BE2C (cell line): ENCODE measurements at places on chromosomes 16 and 17.

GRCh38 chr16:48592839-48593429 lies 17.0 kb downstream of the N4BP1 start:
- DNase-seq = no peak

GRCh38 chr17:32536736-32537643 lies 50.2 kb downstream of the CDK5R1 start:
- no peak for DNase-seq

DNA sequence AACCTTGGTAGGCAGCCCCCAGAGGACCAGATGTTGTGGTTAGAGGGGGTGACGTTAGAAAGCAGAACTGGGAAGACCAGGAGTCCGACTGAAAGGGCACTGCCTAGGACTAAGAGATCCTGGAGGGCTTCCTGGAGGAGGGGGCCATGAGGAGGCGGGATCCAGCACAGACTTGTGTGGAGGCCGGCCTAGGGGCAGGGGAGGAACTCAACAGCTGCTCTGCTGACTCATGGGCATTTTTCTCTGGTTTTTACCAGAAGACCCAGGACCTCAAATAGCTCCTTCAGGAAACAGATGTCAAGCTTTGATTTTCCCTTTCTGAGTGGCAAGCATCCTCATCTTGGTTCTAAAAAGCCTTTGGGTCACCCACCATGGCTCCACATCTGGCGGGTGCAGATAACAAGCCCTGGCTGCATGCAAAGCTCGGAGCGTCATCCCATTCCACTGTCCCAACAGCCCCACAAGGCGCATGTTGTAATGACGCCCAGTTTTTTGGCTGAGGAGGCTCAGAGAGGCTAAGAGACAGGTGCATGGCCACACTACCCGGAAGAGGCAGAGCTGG lies 29.0 kb downstream of the IL21R start:
- no peak for DNase-seq

DNA sequence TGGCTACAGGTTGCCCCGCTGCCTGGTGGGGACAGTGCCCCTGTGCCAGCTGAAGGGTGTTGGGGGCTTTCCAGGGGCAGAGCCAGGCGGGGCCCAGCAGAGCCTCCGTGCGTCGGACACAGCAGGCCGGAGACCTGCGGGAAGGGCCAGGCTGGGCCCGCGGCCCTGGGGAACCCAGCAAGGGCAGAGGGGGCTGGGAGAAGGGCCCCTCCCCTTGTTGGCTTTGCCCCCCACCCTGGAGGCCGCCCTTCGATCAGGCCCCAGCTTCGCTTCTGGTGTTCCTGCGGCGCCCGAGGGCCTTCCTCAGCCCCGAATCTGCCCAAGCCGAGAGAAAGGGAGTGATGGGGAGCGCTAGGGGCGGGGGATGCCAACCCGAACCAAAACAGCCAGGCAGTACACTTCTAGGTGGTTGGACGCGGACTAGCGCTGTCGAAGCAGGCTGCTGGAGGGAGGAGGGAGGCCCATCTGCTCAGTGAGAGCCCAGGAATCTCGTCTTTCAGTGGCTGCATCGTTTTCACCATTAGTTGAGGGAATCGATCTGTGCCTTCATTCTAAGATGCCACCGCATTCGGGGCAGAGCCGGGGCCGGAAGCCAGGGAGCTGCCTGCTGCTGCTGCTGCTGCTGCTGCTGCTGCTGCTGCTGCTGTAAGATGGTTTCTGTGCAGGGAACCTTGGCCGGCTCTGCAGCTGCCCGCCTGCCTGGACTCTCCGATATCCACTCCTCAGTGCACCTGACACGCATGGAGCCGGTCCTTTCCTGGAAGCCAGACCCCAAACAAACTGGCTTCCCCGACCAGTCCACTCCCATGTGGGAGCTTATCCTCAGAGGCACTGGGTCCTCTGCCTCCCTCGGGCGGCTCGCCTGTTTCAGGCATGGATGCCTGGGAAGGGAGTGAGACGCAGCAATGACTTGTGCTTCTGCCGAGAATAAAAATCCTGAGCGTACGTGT lies 1.7 kb downstream of the JPH3 start:
- no peak for DNase-seq

GRCh38 chr17:62670202-62670821 lies 42.8 kb downstream of the MRC2 start:
- no peak for DNase-seq

DNA sequence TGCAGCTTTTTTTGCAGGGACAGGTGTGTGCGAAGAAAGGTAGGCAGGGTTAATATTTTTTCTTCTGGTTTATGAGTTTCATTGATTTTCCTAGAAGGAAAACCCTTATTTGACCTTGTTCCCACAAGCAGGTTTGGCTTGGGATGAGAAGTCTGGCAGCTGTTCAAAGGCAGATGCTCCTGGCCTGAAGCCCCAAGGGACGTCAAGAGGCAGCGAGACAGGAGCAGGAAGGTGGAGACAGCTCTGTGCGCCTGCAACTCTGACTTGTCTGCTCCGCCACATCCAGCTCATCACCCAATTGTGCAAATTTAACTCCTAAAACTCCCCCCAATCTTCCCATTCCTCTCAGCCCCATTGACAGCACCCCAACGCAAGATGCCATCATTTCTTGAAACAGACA lies 136.8 kb upstream of the XYLT1 start:
- peak; percentile 63 for DNase-seq
